Endodermal cell (in vitro differentiated cells): ENCODE measurements at places on chromosomes 2 and 18. TPM values are rescaled to one million over a fixed set of nuclear protein-coding genes. Genes with fewer than 3 reads are reported as not detected.

The NMUR1 gene
- total RNA-seq, result 0.07 TPM in 2 replicates

The FBXO41 gene
- 8.9 and 9.0 TPM in 2 replicates for total RNA-seq

The UPP2 gene
- not detected in 3 replicates for total RNA-seq

The GPR55 gene
- total RNA-seq, result 5.6 and 7.5 TPM in 2 replicates

The EGR4 gene
- 0.23 TPM in 1 of 3 replicates, not detected in the others for total RNA-seq

The SOX11 gene
- 35.1 and 35.9 TPM in 2 replicates for total RNA-seq

The BBS5 gene
- 2.6 and 3.2 TPM in 2 replicates for total RNA-seq

The CROCC2 gene
- total RNA-seq, result not detected in 3 replicates

The LYPD6B gene
- 2.8 to 14.9 TPM (median 14.5 TPM) in 3 replicates for total RNA-seq

The STPG4 gene
- total RNA-seq, result 0.15 and 0.25 TPM in 2 replicates

The LIMS4 gene
- total RNA-seq, result 0.48 and 0.61 TPM in 2 replicates

The IL1F10 gene
- total RNA-seq, result not detected in 3 replicates

The MALL gene
- 5.0 and 5.2 TPM in 2 replicates for total RNA-seq

- H3K4me1 ChIP-seq, result no peaks in the 10 kb centered on the region
- H3K27ac ChIP-seq, result no peak overlapping the region
- no peak for DNase-seq
- no peak overlapping the region for H3K4me3 ChIP-seq
Observed at GRCh38 chr2:154437104-154437503, 261.4 kb upstream of the KCNJ3 start.

- no peaks in the 10 kb centered on the region for H3K36me3 ChIP-seq
- H3K4me3 ChIP-seq, result no peak overlapping the region
- no peak overlapping the region for H3K27ac ChIP-seq
- H3K27me3 ChIP-seq, result no peaks in the 10 kb centered on the region
- no peaks in the 10 kb centered on the region for H3K4me1 ChIP-seq
Observed at GRCh38 chr2:9297156-9297555, 90.5 kb downstream of the ASAP2 start.

GRCh38 chr2:38296197-38296780 is 80.8 kb downstream of the ATL2 start:
- H3K4me1 ChIP-seq, result no peaks in the 10 kb centered on the region
- H3K4me3 ChIP-seq, result no peak overlapping the region
- no peaks in the 10 kb centered on the region for H3K27me3 ChIP-seq
- H3K36me3 ChIP-seq, result peaks cover 78% of the 10 kb centered on the region

GRCh38 chr2:15943378-15944280 is 3.3 kb downstream of the MYCN start:
- peak overlapping the region; percentile 98 for H3K4me3 ChIP-seq
- H3K27me3 ChIP-seq, result peaks cover 9% of the 10 kb centered on the region
- H3K27ac ChIP-seq, result peak overlapping the region; percentile 55
- H3K4me1 ChIP-seq, result no peaks in the 10 kb centered on the region
- DNase-seq, result peak; percentile 87
- H3K36me3 ChIP-seq, result peaks cover 37% of the 10 kb centered on the region

DNA sequence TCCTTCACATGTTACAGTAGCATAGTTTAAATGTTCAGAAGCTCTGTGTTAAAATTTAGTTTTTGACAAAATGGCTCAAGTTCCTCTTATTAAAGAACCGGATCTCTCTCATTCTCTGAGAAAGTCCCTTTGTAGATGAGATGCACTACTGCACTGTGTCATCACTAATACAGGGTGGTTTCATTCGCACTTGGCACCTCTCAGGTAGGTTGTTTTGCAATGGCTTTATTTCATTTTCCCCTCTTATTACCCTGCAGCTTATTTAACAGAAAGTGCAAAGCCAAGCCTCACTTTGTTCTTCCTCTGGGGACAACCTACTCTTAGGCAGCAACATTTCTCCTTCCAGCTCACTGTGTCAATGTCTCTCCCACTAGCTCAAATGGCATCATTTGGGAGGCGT is 185.1 kb downstream of the DLGAP1 start:
- H3K36me3 ChIP-seq, result no peaks in the 10 kb centered on the region
- H3K27ac ChIP-seq, result no peak overlapping the region
- no peaks in the 10 kb centered on the region for H3K27me3 ChIP-seq

GRCh38 chr2:232028071-232028470 is 66.6 kb downstream of the DIS3L2 start:
- H3K36me3 ChIP-seq, result peaks cover 27% of the 10 kb centered on the region
- H3K4me3 ChIP-seq, result no peak overlapping the region
- no peak for DNase-seq

GRCh38 chr2:42123426-42123825 is 45.7 kb upstream of the EML4 start:
- no peaks in the 10 kb centered on the region for H3K36me3 ChIP-seq
- peaks cover 8% of the 10 kb centered on the region for H3K4me1 ChIP-seq
- DNase-seq, result peak; percentile 42
- H3K27me3 ChIP-seq, result no peaks in the 10 kb centered on the region
- no peak overlapping the region for H3K27ac ChIP-seq
- no peak overlapping the region for H3K4me3 ChIP-seq

- H3K27ac ChIP-seq, result no peak overlapping the region
- peaks cover 9% of the 10 kb centered on the region for H3K36me3 ChIP-seq
- H3K4me1 ChIP-seq, result no peaks in the 10 kb centered on the region
- no peak overlapping the region for H3K4me3 ChIP-seq
Observed at GRCh38 chr2:168738062-168738461, 64.4 kb upstream of the NOSTRIN start.

DNA sequence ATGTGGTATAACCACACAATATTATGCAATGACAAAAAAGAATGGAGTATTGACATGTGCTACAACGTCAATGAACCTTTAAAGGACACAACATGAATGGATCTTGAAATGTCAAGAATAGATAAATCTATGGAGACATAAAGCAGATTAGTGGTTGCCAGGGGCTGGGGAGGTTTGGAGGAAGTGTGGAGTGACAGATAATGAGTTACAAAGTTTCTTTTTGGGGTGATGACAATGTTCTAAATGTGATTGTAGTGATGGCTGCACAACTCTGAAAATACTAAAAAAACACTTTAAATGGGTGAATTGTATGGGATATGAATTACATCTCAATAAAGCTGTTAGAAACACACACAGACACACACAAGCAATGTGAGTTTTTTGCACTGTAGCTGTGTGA is 37.4 kb upstream of the C1D start:
- DNase-seq, result no peak
- no peak overlapping the region for H3K27ac ChIP-seq
- H3K4me3 ChIP-seq, result no peak overlapping the region
- H3K36me3 ChIP-seq, result no peaks in the 10 kb centered on the region
- no peaks in the 10 kb centered on the region for H3K4me1 ChIP-seq
- H3K27me3 ChIP-seq, result no peaks in the 10 kb centered on the region

- peak; percentile 78 for DNase-seq
- H3K4me1 ChIP-seq, result peaks cover 10% of the 10 kb centered on the region
- no peak overlapping the region for H3K27ac ChIP-seq
- no peaks in the 10 kb centered on the region for H3K27me3 ChIP-seq
Observed at GRCh38 chr2:105744091-105744908, 412 bp upstream of the NCK2 start.

DNA sequence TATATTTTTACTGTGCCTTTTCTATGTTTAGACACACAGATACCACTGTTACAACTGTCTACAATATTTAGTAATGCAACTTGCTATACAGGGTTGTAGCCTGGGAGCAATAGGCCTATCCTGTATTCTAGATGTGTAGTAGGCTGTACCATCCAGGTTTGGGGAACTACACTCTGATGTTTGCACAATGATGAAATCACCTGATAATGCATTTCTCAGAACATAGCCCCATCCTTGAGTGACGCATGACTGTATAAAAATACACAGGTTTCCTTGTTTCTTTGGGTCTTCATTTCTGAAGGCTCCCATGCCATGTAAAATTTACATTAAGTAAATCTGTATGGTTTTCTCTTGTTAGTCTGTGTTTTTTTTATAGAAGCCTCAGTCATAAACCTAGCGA is 270.9 kb upstream of the SKOR2 start:
- H3K4me3 ChIP-seq, result no peak overlapping the region
- no peaks in the 10 kb centered on the region for H3K36me3 ChIP-seq
- no peaks in the 10 kb centered on the region for H3K4me1 ChIP-seq
- no peaks in the 10 kb centered on the region for H3K27me3 ChIP-seq
- H3K27ac ChIP-seq, result no peak overlapping the region
- DNase-seq, result no peak

DNA sequence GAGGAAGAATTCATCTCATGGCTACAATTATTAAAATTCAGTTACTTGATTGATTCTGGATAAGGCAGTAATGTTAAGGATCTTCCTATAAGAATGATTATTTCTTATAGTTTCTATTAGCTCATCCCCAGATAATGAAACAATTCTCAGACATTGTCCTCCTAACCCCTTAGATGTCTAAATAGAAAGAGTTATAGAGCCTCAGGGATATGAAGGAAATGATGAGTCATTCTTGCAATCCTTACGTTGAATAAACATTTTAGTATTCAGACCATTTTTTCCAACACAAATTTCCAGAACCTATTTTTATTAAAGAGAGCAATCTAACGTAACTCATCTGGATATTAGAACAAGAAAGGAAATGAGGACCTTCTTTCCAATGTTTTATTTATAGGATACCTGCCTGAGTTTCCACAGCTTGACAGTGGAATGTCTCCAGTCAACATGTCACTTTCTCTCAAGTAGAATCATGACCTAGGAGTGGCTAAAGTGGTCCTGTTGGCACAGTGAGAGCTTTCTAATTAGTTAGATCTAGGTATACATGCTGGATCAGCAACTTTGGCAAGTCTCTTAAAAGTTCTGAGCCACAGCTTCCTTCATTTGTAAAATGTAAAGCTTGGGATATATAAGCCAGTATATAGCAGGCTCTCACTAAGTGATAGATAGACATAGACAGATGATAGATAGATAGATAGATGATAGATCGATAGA is 88.0 kb upstream of the RAB27B start:
- no peaks in the 10 kb centered on the region for H3K36me3 ChIP-seq
- H3K27me3 ChIP-seq, result peaks cover 27% of the 10 kb centered on the region
- H3K4me3 ChIP-seq, result no peak overlapping the region
- DNase-seq, result no peak
- no peak overlapping the region for H3K27ac ChIP-seq

- DNase-seq, result no peak
- peaks cover 25% of the 10 kb centered on the region for H3K4me1 ChIP-seq
- no peaks in the 10 kb centered on the region for H3K36me3 ChIP-seq
Observed at GRCh38 chr2:37390777-37391176, 46.3 kb downstream of the QPCT start.

GRCh38 chr2:86360776-86361175 is 23.4 kb upstream of the REEP1 start:
- no peaks in the 10 kb centered on the region for H3K36me3 ChIP-seq
- H3K4me3 ChIP-seq, result no peak overlapping the region
- peak; percentile 67 for DNase-seq
- H3K27ac ChIP-seq, result no peak overlapping the region

DNA sequence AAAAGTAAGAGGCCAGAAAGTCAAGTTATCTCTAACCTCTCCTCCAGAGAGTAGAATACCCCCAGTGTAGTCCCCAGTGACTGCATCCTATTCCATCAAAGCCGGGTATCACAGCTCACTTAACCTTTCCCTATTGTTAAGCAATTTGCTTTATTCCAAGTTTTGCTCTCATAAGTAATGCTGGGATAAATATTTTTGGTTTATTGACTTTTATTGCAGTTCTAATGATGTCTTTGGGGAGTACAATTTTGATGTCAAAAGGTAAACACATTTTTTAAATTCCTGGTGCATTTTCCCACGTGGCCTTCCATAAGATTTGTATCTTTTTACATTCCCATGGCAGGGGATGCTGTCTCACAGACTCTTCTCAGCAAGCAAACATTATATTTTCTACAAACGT is 43.3 kb downstream of the CMPK2 start:
- H3K27me3 ChIP-seq, result no peaks in the 10 kb centered on the region
- no peak overlapping the region for H3K27ac ChIP-seq
- no peak overlapping the region for H3K4me3 ChIP-seq
- DNase-seq, result no peak
- H3K36me3 ChIP-seq, result no peaks in the 10 kb centered on the region

DNA sequence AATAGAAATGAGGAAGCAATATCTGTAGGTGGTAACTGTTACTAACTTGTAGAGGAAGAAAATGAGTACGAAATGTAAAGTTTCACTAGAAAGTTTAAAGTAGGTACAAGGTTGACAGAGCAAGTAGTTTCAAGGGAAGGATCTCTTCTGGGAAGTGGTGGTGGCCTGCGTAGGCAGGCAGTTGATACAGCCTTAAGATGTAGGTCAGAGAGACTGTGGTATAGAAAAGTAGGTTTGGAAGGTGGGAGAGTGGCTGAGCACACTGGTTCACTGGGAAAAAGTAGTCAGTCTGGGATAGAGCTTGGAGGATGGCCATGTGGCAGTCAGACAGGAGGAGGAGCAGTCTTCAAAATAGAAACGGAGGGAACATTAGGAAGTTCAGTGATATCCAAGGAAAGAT is 23.5 kb downstream of the KDM3A start:
- DNase-seq, result no peak
- peaks cover 86% of the 10 kb centered on the region for H3K36me3 ChIP-seq
- H3K27me3 ChIP-seq, result no peaks in the 10 kb centered on the region
- no peak overlapping the region for H3K4me3 ChIP-seq
- H3K4me1 ChIP-seq, result no peaks in the 10 kb centered on the region
- H3K27ac ChIP-seq, result no peak overlapping the region

DNA sequence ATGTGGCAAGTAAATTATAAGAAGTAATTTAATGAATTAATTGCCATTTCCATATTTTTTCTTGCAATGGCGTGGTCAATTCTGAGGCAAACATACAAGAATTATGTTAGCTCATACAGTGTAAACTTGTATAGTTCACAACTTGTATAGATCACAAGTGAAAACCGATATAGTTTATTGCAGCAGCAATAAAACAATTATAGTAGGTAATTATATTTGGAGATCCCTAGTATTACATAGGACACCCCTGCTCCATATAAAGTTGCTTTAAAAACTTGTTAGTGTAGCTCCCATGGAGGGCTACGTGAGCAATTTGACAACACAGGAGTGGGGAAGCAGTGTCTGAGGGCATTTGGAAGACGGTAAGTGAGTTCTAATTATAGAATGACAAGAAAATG is 288.2 kb downstream of the SOCS6 start:
- no peaks in the 10 kb centered on the region for H3K27me3 ChIP-seq
- no peaks in the 10 kb centered on the region for H3K36me3 ChIP-seq

GRCh38 chr18:45122506-45122905 is 441.8 kb downstream of the SETBP1 start:
- no peaks in the 10 kb centered on the region for H3K27me3 ChIP-seq
- no peaks in the 10 kb centered on the region for H3K36me3 ChIP-seq
- no peaks in the 10 kb centered on the region for H3K4me1 ChIP-seq
- DNase-seq, result no peak

DNA sequence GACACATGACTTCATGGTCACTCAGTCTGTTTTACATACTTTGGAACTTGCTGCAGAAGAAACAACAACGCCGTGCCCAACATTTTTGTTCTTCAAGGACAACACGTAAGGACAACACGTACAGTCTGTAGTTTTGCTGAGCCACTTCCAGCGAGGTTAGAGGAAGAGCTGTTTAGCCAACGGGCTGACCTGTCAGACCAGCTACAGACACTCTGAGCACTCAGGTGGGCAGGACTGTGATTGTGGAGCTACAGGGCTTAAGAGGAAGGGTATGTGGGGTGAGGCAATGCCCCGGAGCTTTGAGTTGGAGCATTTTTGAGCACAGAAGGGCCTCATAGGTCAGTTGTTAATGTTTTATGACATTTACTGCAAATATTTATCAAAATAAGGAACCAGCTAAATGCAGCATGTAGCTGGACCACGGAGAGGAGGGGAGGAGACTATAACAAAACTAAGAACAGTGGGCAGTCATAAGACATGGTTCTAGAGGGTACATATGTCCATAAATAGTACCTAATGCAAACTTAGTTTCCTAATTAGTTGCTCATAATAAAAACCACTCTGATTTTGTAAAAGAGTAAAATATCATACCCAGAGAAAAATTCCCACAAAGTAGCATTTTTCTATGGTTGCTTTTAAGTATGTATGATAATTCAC is 26.3 kb upstream of the NPC1 start:
- no peaks in the 10 kb centered on the region for H3K27me3 ChIP-seq
- H3K4me1 ChIP-seq, result no peaks in the 10 kb centered on the region
- no peaks in the 10 kb centered on the region for H3K36me3 ChIP-seq
